Progenitor cell of endocrine pancreas (in vitro differentiated cells): ENCODE measurements at places on chromosomes 1 and 21. TPM values are rescaled to one million over a fixed set of nuclear protein-coding genes. Genes with fewer than 3 reads are reported as not detected.

DNA sequence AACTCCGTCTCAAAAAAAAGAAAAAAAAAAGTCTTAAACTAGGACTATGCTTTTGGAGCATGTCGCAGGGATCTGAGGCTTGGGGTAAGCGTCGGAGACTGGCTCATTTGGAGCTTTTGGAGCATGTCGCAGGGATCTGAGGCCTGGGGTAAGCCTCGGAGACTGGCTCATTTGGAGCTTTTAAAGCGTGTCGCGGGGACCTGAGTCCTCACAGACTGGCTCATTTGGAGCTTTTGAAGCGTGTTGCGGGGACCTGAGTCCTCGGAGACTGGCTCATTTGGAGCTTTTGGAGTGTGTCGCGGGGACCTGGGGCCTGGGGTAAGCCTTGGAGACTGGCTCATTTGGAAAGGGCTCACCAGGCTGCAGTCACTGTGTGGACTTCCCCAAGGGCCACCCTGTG is 13.6 kb upstream of the TSPEAR start:
- H3K4me3 ChIP-seq: no peak overlapping the region
- DNase-seq: no peak
- peaks cover 39% of the 10 kb centered on the region for H3K27me3 ChIP-seq
- peaks cover 7% of the 10 kb centered on the region for H3K4me1 ChIP-seq
- H3K27ac ChIP-seq: no peak overlapping the region

DNA sequence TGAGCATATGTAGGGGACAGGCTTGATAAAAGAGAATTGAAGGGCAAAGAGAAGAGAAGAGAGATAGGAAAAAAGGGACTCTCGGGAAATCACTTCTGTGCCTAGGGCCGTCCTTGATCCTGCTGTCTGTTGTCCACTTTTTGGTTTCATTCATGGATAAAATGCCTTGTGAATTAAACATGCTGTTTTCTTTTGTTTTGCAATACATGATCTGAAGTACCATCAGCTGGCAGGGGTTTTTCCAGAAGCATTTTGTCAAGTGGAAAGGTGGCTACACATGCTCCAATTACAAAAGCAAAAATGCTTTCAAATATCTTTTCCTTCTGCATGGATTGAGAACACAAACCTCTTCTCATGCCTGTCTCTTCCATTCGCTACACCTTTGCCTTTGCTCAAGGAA is 361.7 kb downstream of the PDE4B start:
- H3K36me3 ChIP-seq: no peaks in the 10 kb centered on the region
- H3K4me1 ChIP-seq: peaks cover 6% of the 10 kb centered on the region
- H3K27me3 ChIP-seq: peaks cover 4% of the 10 kb centered on the region
- no peak overlapping the region for H3K27ac ChIP-seq
- no peak for DNase-seq

GRCh38 chr1:239527051-239527693 is 140.8 kb downstream of the CHRM3 start:
- DNase-seq: no peak
- H3K27me3 ChIP-seq: no peaks in the 10 kb centered on the region
- no peak overlapping the region for H3K4me3 ChIP-seq
- H3K4me1 ChIP-seq: no peaks in the 10 kb centered on the region
- H3K27ac ChIP-seq: no peak overlapping the region

DNA sequence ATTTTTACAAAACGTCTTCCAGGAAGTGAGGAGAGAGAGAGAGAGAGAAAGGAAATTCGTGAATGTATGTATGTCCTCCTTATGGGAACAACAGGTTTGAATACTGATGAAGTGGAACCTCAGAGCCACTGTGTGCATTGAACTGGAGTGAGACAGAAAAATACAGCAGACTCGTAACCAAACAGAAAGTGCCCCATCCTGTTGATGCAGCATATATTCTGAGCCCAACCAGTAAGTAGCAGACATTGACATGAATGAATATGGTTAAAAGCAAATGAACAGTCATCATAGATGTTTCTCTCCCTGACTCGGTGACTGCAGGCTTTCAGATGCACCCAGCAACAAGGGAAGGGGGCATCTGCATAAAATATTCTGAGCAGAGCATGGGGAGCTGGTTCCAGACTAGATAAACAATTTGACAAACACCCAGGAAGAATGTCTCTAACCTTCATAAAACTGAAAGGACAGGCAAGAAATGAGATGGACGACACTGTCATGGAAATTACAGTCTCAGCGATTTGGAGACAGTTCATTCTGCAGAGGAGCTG is 471.0 kb upstream of the PBX1 start:
- H3K4me3 ChIP-seq: no peak overlapping the region
- no peak overlapping the region for H3K27ac ChIP-seq
- H3K36me3 ChIP-seq: no peaks in the 10 kb centered on the region
- no peaks in the 10 kb centered on the region for H3K27me3 ChIP-seq
- no peaks in the 10 kb centered on the region for H3K4me1 ChIP-seq

DNA sequence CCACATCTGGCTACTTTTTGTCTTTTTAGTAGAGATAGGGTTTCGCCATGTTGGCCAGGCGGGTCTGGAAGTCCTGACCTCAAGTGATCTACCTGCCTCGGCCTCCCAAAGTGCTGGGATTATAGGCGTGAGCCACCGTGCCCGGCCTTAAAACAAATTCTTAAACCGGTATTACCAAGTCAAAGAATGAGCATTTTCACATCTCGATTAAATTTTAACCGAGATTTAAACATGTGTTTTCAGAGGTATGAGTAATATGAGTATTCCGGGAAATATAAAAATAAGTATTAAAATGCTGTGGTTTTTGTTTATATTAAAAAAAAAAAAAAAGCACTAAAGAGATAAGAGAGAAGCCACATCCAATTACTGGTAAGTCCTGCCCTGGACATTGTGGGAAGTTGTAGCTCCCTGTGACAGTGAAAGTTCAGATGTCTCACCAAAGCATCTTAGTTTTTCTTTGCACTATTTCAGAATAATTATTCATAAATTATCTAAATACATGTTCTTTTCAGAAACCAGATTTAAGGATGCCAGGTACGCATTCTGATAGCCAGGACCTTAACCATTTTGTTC is 24.9 kb downstream of the ZNF281 start:
- no peaks in the 10 kb centered on the region for H3K36me3 ChIP-seq
- DNase-seq: no peak
- H3K4me3 ChIP-seq: no peak overlapping the region
- no peak overlapping the region for H3K27ac ChIP-seq
- peaks cover 16% of the 10 kb centered on the region for H3K4me1 ChIP-seq
- no peaks in the 10 kb centered on the region for H3K27me3 ChIP-seq

The ANKRD65 gene
- total RNA-seq: 15.1 and 18.1 TPM in 2 replicates

The RHBG gene
- 0.36 and 0.71 TPM in 2 replicates for total RNA-seq

The KCNE1 gene
- total RNA-seq: 0.31 and 0.53 TPM in 2 replicates

The FMO4 gene
- 3.7 and 4.5 TPM in 2 replicates for total RNA-seq
